ENCODE measurements at places on chromosomes 1 and 21.

- ATAC-seq: no peak
These were observed 360.4 kb upstream of the NR5A2 start for GRCh38 chr1:199667089-199667488.

- ATAC-seq: no peak
These were observed 38.7 kb downstream of the SNRPE start for GRCh38 chr1:203899869-203900714.

DNA sequence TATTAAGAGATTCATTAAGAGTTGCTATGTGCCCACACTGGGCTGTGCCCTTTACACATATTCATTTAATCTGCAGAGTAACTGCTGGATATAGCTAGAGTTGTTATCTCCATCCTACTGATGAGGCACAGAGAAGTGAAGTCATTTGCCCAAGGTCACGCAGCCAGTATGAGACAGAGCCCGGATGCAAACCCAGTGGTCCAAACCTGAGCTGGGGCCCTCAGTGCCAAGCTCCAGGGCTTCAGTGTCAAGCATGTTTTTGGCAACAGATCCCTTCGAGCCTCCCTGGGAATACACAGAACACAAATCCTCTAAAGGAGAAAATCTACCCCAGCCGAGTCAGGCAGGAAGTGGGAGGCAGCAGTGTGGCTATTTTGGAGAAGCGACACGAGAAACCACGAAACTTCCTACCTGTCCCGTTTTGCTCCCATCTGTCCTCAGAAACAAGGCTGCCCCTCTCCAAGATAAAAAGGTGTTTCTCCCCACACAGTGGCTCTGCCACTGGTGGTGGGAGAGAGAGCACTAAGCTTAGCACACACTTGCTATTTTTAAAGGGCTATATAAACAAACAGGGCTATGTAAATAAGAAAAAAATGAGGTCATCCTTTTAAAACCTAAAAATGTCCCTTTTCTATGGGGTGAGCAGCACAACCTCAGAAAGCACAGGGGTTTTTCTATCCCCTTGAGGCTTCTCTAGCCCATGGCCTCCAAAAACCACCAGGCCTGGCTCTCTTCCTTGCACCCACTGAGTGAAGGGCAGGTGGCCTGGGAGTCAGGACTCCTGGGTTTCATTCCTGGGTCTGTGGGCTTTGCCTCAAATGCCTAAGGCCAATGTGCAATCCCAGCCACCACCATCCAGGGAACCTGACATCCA lies 138.6 kb upstream of the EDN2 start:
- no peak for ATAC-seq

DNA sequence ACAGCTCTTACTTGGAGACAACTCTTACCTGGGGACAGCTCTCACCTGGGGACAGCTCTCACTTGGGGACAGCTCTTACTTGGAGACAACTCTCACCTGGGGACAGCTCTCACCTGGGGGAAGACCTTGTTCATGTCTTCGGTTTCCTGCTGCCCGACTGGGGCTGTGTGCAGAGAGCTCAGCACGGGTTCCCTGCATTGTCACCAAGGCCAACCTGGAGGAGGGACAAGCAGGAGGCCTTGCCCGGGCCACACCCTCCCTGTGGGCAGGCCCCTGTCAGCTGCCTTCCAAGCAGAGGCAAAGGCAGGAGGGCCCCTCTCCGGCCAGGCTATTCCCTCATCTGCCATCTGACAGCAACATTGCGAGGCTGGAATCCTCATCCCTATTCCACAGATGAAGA lies at the start of gene LDLRAD1:
Gene LDLRAD1 (minus strand): TSS at position 208 of the 400 bp plus-strand sequence. CDS start 74 bp downstream, at position 134.
- no peak for ATAC-seq

- no peak for ATAC-seq
These were observed 166.4 kb upstream of the AJAP1 start for GRCh38 chr1:4488018-4488417.

GRCh38 chr1:96968541-96968940 lies 247.0 kb downstream of the PTBP2 start:
- no peak for ATAC-seq

- no peak for ATAC-seq
These were observed 44.5 kb downstream of the AJAP1 start for GRCh38 chr1:4698911-4699310.

DNA sequence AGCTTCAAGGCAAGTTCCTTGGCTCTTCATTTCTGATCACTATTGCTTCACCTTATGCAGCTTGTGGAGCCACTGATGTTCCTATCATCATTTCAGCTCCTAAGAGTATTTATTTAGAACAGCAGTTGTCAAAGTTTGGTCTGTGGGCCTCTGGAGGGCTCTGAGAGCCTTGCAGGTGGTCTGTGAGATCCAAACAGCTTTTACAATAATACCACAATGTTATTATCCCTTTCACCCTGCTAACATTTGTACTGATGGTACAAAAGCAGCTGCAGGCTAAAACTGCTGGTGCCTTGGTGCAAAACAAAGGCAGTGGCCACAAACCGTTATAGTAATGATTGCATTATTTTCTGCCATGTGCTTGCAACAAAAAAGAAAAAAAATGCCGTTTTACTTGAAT lies 33.8 kb downstream of the PATJ start:
- no peak for ATAC-seq

DNA sequence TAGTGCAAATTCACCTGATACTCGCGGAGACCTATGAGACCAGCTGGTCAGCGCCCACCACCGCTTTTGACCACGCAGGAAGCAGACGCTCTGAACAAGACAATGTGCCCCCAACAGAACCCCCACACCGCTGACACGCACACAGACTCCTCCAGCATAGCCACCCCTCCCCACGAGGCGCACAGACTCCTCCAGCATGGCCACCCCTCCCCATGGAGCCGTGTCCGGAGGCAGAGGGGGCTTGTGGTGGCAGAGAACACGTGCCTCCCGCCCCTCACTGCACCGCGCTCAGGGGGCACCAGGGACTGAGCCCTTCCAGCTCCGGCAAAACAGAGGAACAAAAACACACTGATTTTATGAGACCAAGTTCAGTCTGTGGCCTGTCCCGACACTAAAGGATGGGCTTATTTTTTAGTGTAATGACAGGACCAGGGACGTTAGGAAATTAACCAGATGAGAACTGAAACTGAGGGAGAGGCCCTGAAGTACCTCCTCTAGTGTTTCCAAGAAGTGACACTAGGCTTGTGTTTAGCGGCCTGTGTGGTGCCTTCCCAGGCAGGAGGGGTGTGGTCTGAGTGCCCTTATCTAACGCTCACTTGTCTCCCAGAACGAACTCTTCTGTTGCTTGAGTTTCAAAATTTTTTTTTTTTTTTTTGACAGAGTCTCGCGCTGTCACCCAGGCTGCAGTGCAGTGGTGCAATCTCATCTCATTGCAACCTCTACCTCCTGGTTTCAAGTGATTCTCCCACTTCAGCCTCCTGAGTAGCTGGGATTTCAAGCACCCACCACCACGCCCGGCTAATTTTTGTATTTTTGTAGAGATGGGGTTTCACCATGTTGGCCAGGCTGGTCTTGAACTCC lies 10.0 kb upstream of the AGPAT3 start:
- ATAC-seq: no peak

GRCh38 chr1:19339214-19339861 lies 27.2 kb downstream of the SLC66A1 start:
- no peak for ATAC-seq

- no peak for ATAC-seq
These were observed 2.7 kb downstream of the AMPD2 start for GRCh38 chr1:109622137-109622892.

DNA sequence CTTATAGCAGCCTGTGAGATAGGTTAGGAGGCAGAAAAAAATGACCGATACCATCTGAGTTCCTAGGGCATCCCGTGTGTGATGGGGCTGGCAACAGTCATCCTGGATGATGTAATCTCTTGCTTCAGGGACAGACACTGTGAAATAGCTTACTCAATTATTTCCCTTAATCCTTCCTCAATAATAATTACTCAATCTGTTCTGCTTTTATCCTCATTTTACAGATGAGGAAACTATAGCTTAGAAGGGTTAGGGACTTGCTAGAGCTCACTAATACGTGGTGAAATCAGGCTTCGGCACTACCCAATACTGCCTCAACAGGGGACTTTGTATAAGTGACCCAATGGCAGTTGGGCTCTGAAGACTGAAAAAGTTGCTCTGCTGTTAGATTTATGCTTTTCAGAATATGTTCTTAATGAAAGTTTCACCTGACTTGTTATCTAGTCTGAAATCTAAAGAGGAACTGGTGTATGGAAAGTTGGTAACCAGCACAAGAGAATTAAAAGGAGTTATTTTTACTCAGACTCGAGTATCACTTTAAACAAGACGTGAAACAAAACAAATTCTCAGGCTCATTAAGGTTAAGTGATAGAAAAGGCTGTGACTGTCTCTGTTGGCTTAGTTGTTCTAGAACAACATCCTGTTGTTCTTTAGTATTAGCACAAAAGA lies 14.4 kb downstream of the CD55 start:
- no peak for ATAC-seq

DNA sequence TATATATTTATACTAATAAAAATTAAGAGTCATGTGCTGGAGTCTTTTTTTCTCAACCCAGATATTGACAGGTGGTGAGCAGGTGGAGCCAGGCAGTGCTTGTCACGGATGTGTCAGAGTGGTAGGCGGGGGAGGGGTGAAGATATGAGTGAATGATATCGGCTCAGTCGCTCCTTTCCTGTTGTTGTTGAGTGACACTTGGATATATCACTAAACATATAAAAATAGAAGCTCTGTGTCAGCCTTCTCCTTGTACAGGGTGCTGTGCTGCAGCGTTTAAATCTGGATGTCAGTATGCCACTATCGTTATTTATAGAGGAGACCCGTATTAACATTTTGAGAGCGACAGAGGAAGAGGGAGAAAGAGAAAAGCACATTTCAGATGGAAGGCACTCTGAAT lies 339.6 kb downstream of the NUF2 start:
- ATAC-seq: no peak

GRCh38 chr1:204544321-204544720 lies 28.1 kb downstream of the MDM4 start:
- peak; percentile 38 for ATAC-seq

DNA sequence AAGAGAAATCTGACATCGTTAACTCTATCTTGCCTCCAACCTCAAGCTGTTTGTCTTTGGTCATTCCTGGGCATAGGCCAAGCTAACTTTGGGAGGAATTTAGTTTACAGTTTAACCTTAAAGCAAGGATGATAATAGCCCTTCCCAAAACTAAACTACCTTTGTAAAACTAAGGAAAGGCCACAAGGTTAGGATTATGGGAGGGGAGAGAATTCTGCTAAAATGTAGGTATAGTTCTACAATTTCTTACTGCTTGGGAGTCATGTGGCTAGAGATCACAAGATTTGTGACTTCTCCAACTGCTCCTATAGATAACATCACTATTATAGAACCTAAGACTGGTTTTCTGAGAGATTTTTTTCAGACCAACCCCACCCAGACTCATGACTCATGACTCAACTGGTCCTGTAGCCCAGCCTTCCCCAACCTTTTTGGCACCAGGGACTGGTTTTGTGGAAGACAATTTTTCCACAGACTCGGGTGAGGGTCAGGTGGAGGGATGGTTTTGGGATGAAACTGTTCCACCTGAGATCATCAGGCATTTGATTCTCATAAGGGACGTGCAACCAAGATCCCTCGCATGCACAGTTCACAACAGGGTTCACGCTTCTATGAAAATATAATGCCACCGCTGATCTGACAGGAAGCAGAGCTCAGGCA lies 70.7 kb upstream of the MUTYH start:
- ATAC-seq: no peak

DNA sequence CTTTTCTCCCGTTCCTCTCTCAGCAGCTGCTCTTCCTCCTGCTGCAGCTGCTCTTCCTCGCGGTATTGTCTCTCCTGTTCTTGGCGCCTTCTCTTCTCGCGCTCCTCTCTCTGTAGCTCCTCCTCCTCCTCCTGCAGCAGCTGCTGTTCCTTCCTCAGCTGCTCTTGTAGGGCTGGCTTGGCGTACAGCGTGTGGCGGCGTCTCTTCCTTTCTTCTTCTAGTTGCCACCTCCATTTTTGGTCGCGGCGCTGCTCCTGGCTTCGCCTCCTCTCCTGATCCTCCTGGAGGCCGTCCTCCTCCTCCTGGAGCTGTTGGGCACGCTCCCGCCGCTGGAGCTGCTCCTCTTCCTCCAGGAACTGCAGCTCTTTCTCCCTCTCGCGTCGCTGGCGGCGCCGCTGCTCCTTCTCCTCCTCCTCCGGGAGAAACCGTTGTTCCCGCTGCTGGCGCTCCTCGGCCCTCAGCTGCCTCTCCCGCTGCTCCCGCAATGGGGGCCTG lies 4.8 kb downstream of the TCHH start:
- peak; percentile 60 for ATAC-seq

- ATAC-seq: no peak
These were observed 64.3 kb downstream of the NIBAN1 start for GRCh38 chr1:184910005-184910404.
